ENCODE measurements at places on chromosomes 4 and X. TPM values are rescaled to one million over a fixed set of nuclear protein-coding genes. Genes with fewer than 3 reads are reported as not detected.

DNA sequence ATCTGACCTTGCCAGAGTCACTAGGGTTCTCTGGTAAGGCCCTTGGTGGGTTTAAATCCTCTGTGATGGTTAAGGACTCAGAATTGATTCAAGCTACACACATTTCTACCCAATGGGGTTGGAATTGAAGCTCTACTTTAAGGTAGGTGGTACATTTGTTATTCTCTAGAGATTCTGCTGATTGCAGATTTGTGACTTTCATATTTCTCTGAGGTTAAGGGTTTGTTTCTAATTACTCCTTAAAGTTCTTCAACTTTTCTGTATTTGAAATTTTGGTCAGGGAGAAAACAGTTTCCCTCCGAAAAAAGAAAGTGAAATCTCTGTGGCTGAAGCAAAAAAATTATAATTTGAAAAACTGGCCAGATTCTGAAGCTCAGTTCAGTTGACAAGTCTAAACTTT, 25.8 kb upstream of the USP46 start:
- no peak for DNase-seq

GRCh38 chrX:19886375-19886774, 1.0 kb downstream of the SH3KBP1 start:
- no peak for DNase-seq

- no peak for DNase-seq
Observed at GRCh38 chr4:22048323-22048722, 99.8 kb upstream of the KCNIP4 start.

- DNase-seq = no peak
Observed at GRCh38 chr4:835148-836002, 9.4 kb upstream of the CPLX1 start.

- no peak for DNase-seq
Observed at GRCh38 chr4:172011196-172011595, 198.0 kb downstream of the GALNTL6 start.

The SORBS2 gene
- total RNA-seq = not detected

The F9 gene
- not detected for total RNA-seq

All from CD4-positive, alpha-beta T cell (primary cell).